ENCODE measurements at places on chromosomes 12 and 14. TPM values are rescaled to one million over a fixed set of nuclear protein-coding genes. Genes with fewer than 3 reads are reported as not detected.

ANKS1B gene
- 15.1 TPM for polyA plus RNA-seq

TBX3 gene
- polyA plus RNA-seq = not detected

DAO gene
- not detected for polyA plus RNA-seq

PIANP gene
- polyA plus RNA-seq = not detected

CLEC4A gene
- 0.53 TPM for polyA plus RNA-seq

R3HDM2 gene
- polyA plus RNA-seq = 8.1 TPM

PALS1 gene
- 2.2 TPM for polyA plus RNA-seq

GRCh38 chr12:91811481-91812287 is 334.0 kb downstream of the BTG1 start:
- DNase-seq = peak; percentile 80

GRCh38 chr12:80860206-80860605 is 77.5 kb downstream of the LIN7A start:
- no peak for DNase-seq

DNA sequence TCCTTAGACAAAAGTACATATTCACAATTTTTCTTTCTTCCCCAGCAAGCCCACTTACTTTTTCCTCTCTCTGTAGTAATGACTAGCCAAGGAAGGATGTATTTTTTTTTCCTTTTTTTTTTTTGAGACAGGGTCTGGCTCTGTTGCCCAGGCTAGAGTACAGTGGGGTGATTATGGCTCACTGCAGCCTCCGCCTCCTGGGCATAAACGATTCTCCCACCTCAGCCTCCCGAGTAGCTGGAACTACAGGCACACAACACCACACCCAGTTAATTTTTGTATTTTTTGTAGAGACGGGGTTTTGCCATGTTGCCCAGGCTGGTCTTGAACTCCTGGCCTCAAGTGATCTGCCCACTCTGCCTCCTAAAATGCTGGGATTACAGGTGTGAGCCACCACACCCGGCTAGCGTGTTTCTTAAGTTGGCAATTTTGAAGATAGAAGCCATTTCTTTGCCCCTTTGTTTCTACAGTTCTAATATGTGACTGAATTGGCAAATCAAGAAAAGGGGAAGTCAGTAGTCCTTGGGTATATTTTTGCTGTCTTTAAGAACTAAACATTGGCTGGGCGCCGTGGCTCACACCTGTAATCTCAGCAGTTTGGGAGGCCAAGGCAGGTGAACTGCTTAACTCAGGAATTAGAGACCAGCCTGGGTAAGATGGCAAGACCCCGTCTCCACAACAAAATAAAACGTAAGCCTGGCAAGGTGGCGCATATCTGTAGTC is 3.2 kb upstream of the NACA start:
- DNase-seq = no peak

DNA sequence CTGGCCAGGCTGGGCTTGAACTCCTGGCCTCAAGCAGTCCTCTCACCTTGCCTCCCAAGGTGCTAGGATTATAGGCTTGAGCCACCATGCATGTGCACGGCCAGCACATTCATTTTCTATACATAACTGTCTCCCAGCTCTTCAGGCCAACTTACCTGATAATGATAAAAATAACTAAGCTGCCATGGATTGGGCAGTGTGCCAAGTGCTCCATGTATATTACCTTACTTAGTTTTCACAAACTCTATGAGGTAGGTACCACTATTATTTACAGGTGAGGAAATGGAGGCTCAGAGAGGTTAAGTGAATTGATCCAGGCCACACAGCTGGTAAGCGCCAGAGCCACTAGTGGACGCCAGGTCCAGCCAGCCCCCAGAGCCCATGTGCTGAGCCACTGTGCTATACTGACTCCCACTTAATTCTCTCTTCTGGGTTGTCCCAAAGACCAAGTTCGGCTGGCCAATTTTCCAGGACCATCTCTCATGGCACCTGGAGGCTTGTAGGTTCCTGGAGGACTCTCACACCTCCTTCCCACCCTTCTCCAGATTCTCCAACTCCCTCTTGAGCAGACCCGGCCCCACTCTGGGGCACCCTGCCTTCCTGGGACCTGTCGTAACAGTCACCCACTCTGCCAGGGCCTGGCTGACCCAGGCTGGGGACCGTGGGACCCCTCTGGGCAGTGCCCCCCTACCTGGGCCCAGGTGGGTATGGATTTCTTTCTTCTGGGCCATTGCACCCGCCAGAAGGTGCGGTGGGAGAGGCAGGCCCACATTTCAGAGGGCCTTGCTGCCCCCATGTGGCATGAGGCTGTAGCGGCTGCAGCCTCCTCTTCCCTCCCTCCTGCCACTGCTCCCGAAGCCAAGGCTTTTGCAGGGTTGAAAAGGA is 30.2 kb upstream of the CIPC start:
- DNase-seq = peak; percentile 31

GRCh38 chr12:112162241-112162790 is 37.0 kb downstream of the TRAFD1 start:
- no peak for DNase-seq

DNA sequence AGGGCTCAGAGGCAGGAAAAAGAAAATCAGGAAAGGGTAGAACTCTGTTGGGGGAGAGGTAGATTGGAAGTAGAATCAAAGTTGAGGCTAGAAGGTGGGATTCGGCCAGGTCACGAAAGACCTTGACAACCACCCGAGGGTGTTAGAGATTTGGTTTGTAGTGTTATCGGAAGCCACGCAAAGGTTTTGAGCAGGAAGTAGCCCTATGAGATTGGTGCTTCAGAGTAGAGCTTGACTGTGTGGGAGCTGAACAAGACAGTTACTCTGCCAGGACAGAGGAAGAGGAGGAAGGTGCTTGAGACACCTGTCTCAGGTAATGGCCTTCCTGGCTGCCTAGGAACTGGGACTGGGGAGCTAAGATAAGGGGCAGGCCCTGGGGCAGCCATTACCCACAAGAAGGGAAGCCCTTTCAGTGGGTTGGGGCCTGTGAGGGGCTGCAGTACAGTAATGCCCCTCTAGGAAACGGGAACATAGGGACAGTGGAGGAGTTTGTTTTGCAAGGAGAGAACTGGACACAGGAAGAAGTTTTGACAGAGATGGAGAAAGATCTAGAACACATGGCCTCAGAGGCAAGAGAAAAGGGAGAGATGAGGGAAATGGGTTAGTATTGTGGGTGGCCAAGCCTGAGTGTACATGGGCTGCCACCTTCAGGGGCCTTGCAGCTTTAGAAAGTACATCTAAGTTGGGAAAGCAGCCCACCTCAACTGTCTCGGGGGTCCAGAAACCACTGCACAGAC is 73.5 kb downstream of the RIN3 start:
- no peak for DNase-seq

DNA sequence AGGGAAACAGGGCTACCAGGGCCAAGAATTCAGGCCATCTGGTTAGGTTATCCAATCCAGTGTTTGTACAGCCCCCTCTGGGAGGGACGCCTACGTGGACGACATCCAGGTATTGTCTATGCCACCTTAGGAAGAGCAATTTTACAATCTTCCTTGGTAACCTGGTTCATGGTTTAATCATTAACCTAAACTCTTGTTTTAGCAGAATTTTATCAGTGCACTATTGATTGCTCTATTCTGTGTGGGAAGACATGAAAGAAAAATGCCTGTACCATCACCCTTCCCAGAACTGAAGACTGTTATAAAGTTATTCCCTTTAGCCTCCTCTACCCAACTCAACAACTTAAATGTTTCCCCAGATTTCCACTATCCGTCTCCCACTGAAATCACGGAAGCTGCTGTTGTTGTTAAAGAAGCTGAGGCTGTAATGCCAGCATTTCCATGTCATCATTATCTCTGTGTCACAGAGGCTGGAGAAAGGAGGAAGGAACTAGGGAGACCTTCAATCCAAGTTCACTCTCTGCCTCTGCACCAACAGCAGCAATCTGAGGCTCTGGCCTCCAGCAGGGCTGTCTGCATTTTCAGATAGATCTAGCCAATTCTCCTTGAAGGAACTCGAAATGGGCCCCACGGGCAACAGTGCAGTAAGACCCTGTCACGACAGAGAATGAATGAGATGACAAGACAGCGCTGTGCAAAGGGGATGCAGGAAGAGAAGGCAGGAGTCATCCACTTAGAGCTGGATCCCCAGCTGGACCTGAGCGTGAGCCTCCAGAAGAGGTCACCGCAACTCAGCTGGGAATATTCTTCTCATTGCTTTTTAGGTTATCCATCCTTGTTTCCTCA is 183.4 kb upstream of the GZMB start:
- no peak for DNase-seq

GRCh38 chr12:97047361-97047760 is 140.3 kb downstream of the NEDD1 start:
- no peak for DNase-seq

GRCh38 chr12:104435765-104436164 is 21.0 kb upstream of the CHST11 start:
- no peak for DNase-seq

GRCh38 chr14:32567543-32568384 is 238.7 kb downstream of the AKAP6 start:
- no peak for DNase-seq

DNA sequence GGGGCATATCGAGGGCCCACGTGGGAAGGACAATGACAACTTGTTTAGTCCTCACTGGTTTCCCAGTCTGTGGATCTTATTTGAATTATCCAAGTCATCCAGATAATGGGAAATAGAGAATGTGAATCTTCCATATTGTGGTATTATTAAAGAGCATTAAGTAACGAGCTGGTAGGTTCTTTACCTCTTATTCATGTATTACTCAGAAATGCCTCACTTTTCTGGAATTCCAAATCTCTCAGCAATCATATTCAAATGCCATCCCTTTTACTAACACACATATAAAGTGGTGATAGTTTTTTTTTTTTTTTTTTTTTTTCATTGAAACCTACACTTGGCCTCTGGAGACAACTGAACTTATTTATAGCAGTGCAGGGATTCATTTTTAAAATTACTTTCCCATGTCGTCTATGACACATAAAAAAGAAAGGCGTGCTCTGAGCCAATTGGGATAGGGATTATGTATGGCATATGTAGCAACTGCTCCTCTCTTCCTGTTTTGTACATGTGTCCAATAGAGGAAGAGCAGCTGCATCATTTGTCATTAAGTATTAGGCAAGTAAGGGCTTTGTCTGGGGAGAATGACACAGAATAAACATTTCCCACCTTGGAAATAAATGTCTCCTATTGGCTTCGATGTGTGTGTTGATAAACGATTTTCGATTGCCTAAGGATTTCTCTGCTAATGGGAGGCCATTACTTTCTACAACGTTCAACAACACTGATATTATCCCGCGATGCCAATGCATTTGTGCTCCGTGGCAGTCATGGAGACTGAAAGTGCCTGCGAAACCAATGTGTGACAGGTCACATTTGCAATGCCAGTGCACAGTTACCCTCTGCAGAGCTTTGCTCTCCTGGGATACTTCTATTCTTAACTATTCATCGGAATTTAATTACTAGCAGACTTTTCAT is 78.6 kb upstream of the IFNG-AS1 start:
- DNase-seq = no peak

DNA sequence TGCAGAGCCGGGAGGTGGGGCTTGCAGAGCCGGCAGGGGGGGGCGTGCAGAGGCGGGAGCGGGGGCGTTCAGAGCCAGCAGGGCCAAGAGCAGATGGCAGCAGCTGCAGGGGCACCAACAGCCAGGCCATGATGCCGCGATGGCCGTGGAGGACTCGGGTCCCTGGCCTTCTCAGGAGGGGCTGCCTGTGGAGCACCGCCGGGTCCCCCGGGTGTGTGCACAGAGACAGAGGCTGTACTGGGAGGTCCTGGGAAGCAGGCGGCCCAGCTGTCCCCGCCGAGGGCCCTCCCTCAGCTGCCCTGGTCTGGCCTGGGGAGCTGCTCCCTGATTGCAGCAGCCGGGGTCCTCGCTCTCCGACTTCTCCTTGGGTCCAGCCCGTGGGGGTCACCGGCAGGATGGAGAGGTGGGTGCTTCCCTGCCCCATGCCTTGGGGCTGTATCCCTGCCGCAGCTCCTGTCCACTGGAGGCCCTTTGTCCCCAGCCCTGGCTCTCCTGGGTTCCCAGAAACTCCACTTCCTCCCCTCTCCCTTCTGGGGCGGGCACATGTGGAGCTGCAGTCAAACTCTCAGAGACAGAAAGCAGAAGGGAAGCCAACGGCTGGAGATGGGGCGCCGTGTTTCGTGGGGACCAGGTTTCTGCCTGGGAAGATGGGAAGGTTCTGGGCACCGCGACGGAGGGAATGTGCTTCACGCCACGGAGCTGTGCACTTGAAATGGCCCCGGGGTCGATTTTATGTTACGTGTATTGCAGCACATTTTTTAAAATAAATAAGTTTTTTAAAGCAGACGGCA is 75.8 kb upstream of the GALNT9 start:
- no peak for DNase-seq

DNA sequence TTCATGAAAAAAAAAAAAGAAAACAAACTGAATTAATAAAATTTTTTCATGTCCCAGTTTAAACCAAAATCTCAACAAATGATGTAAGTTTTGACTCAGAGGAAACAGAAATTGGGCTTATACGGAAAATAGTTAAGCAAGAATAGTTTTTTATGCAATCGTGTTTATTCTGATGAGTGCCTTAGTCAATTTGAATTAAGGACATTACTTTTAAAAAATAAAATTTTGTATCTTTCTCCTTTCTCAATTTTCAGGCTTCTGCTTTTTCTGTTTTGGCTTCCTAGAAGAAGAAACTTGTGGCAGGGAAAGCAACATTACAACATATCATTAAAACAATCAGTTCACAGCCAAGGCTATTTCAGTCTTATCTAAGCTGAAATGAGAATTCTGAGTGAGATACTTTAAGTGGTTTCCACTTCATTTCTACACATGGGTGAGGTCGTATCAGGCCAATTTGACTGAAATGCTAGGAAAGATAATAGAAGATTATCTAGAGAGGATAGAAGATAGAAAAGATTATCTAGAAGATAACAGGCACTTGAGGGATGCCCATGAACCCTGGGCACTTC is 52.4 kb downstream of the BCL2L14 start:
- no peak for DNase-seq

DNA sequence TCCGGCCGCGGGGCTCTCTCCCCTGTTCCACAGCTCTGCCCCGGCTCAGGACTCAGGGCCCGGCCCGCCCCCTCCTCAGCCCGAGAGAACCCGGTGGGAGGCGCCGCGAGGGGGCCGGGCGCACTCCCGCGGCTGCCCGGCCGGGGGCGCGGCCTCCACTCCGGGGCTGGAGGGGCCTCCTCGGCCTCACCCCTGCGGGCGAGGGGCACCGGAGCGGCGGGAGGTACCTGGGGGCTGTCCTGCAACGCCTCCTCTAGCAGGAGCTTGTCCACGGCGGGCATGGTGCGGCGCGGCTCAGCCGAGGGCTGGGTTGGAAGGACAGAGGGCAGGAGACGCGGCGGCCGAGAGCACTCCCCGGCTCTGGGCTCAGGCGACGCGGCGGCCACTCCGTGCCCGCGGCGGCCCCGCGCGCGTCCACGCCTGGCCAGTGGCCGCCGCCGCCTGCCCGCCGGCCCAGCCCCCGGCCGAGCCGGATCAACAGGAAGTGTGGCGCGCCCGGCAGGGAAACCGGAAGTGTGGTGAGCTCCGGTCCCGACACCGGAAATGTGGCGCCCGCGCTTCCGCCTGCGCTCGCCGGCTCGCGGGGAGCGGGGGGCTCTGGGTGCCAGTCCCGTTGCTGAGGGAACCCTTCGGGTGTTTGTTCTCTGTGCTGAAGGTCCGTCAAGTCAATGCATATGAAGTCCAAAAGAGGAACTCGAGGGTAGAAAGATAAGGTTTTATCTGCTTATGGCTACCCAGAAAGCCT is at the start of gene APPL2:
Gene APPL2, minus strand, starts transcription at position 443 of the 745 bp plus-strand sequence. Its CDS starts 162 bp downstream, at position 281.
- peak; percentile 90 for DNase-seq

Measured in CD4-positive, CD25-positive, alpha-beta regulatory T cell (primary cell).